ENCODE measurements at places on chromosomes 16 and 17.

- DNase-seq = no peak
Observed at GRCh38 chr17:14903854-14904253, 361.3 kb downstream of the PMP22 start.

DNA sequence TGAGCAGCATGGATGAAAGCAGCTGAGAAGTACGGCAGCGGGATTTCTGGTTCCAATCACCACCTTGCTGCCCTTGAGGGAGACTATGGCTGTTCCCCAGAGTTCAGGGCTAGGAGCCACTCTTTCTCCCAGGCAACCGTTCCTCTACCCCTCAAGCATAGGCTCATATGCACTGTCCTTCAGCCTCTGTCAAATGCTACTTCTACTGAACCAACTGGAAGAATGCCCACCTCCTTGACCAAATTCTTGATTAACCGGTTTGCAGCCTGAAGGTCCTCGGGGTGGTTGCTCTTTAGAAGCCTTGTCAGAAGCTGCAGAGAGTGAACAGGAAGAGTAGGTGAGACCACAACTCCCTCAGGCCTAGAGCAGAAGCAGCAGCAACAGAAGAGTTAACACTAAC, 23.8 kb downstream of the GGA2 start:
- no peak for DNase-seq

DNA sequence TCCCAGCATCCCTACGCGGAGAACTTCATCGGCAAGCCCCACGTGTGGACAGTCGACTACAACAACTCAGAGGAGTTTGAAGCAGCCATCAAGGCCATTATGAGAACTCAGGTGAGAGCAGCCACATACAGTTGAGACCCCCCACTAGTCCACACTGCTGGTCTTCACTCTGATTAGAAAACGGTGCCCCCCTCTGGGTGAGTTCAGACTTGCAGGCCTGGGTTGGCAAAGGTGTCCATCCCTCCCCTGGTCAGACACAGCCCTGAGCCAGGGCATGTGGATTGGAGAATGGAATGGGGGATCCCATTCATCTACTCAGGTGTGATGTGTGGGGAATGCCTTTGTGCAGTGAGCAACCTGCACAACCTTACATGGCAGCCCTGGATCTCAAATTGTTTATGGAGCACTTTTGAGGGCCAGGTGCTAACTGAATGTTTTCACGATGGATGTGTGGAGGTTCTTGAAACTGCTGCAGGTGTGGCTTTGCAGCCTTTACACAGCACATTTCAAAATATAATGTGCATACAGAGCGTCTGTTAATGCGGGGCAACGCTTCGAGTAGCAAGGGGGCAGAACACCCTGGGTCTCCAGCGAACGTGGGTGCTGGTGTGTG, 72.6 kb downstream of the MGAT5B start:
- no peak for DNase-seq

- DNase-seq = no peak
Observed at GRCh38 chr16:87860553-87861299, 8.6 kb downstream of the SLC7A5 start.

- DNase-seq = no peak
Observed at GRCh38 chr16:27373312-27373711, 28.7 kb upstream of the IL21R start.

DNA sequence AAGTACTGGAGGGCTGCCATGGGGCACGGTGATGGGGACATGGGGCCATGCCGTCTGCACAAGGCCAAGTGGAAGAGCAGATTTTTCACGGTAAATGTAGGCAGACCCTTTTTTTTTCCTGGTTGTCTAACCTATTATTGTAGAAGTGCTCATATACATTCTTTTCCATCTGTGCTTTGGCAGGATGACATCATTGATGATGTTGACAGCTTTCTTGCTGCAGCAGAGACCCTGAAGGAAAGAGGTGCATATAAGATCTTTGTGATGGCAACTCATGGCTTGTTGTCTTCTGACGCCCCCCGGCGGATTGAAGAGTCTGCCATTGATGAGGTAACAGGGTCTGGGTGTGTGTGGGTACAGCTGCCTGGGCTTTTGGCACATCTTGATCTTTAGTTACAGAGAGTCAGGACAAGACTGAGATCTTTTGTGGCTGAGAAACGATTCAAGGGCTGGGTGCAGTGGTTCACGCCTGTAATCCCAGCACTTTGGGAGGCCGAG, 23.3 kb upstream of the SLC5A10 start:
- DNase-seq = no peak

GRCh38 chr17:1241929-1242328, 28.3 kb upstream of the BHLHA9 start:
- DNase-seq = no peak
